ENCODE measurements at places on chromosomes 2 and 18.

DNA sequence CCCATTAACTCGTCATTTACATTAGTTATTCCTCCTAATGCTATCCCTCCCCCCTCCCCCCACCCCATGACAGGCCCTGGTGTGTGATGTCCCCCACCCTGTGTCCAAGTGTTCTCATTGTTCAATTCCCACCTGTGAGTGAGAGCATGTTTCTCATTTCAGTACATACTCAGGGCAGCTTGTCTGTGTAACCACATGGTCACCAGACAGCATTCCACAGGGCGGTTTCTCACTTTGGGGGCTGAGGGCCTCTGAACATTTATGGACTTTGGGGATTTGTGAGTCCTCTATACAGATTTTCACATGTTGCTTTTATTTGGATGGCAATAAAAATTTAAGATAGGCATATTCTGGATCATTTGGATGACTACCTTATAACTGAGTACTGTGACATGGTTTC lies 84.0 kb downstream of the LYPD6B start:
- DNase-seq, result no peak

DNA sequence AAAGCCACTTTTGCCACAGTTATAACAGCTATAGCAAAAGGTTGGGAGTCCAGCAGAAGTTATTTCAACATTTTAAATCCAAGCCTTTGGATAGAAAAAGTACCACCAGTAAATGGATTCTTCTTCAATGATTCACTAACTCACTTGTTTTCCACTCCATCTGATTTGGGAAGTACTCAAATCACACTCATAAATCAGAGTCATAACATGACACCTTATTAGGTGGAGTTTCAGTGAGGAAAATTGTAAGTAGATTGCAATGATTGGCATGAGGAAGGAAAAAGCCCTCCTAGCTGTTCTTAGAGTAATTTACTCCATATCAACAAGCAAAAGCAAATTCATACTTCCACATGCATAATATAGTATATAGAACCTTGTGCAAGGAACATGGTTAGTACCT lies 132.9 kb downstream of the NR4A2 start:
- DNase-seq, result no peak

DNA sequence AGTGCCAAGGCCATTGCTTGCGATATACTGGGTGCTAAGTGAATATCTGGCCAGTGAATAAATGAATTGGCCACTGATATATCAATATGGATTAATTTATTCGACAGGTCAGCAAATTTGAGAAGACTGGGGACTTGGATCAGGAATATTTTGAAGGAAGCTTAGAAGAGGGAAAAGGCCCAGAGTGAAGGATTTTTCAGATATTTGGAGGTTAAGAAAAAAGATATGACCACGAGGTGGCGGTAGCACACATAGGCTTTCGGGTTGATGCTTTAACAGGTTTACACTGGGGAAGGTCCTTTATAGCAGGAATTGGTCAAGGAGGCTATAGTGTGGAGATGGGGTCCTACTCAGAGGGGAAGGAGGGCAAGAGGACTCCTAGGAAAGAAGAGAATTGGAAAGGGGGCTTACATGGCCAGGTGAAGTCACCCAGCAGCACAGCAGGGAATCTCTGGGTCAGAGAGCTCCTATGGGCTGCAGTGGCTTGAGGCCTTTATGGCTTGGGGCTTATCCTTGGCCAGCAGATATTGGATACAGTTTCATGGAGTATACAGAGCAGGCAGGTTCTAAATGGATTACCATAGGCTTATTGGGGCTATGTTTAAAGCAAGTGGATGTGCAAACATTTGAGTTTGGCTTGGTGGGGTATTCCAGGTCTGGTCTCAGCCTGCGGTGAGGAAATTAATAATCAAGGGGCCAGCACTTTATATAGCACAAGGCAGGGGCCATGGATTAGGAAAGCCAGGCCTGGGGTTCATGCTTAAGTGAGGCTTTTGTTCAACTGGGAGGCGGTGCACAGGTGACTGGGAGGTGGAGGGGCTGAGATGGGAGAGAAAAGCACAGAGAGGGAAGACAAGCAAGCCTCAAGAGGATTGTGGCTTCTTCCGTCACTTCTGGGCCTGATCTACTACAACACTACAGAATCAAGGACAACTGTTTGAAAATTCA lies 9.7 kb downstream of the IL1RN start:
- no peak for DNase-seq

GRCh38 chr2:235043762-235044500 lies 92.1 kb downstream of the SH3BP4 start:
- no peak for DNase-seq

DNA sequence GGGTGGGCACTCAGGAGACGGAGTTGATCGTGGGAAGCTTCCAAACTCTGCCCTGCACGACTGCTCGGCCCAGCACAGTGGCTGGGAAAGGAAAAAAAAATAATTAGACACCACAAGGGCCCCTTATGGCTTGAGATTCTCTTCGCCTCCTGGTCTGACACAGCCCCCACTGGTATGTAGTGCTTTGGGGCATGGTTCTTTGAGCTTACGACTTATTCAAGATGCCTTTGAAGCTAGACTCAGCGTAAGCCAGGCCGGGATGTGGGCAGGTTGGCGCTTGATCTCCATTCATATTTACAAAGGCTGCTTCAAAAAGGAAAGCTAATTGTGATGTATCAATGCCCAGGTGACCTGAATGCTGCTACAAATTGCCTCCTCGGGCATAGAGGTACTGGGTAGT lies 50.5 kb downstream of the CXCR4 start:
- DNase-seq, result no peak

GRCh38 chr2:106624787-106625380 lies 137.7 kb downstream of the CD8B2 start:
- DNase-seq, result no peak

GRCh38 chr2:13543550-13543949 lies 826.8 kb downstream of the TRIB2 start:
- DNase-seq, result no peak

- DNase-seq, result no peak
These were observed 68.3 kb upstream of the ST6GAL2 start for GRCh38 chr2:106954304-106954703.

- DNase-seq, result no peak
These were observed 103.2 kb downstream of the SLC8A1 start for GRCh38 chr2:40348665-40349064.

DNA sequence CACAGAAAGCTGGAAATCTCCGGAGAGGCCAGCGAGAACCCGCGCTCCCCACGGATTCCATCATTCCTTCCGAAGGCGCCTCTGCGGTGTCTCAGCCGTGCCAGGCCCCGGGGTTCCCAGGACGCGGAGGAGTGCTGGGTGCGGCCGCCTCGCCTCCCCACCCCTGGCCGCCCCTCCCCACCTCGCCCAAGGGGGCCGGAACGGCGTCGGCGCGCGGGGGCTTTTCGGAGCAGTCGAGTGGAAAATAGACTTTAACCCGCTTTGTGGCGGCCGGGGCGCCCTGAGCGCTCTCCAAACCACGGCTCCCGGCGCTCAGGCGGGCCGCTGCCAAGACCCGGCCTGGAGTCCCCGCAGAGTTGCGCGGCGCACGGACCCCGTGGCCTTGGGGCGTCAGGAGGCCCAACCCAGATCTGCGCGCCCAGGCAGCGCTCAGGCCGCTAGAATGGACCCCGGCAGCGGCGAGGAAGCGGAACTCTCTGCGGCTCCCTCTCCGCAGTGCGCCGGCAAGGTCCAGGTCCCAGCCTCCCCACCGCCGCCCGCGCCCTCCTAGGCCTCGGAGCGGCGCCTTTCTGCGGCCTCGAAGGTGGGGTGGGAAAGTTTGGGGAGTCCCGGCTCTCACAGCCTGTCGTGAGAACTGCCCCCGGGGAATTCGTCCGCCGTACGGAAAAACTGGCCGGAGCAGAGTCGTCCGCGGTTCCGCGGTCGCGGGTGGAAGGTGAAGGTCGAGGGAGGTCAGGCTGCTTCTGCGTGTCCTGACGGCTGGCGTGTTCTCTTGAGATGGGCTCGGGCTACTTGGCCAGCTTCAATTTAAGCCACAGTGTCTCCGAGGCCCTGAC lies 1.2 kb upstream of the EMX1 start:
- DNase-seq, result no peak

GRCh38 chr2:11437602-11438001 lies 28.4 kb downstream of the E2F6 start:
- no peak for DNase-seq

- no peak for DNase-seq
These were observed 3.7 kb downstream of the ZFP36L2 start for GRCh38 chr2:43222475-43223309.

- no peak for DNase-seq
These were observed 531.9 kb downstream of the XIRP2 start for GRCh38 chr2:167420211-167420610.

- no peak for DNase-seq
These were observed 2.1 kb downstream of the SERPINB2 start for GRCh38 chr18:63889626-63890025.

GRCh38 chr2:218063486-218063885 lies 5.6 kb upstream of the RUFY4 start:
- DNase-seq, result no peak

GRCh38 chr2:1539973-1540372 lies 126.7 kb downstream of the TPO start:
- no peak for DNase-seq

DNA sequence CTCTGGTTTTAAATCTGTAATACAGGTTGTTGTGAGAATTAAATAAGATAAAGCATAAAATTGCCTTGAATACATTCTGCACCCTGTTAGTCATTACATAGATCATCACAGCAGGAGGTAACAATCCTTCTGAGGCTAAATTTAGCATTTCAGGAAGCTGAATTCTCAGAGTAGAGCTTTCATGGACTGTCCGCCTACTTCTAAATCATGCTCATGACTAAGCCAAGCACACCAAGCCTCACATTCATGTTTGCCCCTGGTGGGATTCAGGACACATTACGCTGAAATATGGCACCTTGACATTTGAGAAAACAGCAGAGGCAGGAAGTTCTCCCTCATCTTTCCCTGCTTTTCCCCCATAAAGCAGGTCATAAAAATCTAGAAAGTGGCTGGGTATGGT lies 16.6 kb upstream of the PIK3C3 start:
- DNase-seq, result no peak

DNA sequence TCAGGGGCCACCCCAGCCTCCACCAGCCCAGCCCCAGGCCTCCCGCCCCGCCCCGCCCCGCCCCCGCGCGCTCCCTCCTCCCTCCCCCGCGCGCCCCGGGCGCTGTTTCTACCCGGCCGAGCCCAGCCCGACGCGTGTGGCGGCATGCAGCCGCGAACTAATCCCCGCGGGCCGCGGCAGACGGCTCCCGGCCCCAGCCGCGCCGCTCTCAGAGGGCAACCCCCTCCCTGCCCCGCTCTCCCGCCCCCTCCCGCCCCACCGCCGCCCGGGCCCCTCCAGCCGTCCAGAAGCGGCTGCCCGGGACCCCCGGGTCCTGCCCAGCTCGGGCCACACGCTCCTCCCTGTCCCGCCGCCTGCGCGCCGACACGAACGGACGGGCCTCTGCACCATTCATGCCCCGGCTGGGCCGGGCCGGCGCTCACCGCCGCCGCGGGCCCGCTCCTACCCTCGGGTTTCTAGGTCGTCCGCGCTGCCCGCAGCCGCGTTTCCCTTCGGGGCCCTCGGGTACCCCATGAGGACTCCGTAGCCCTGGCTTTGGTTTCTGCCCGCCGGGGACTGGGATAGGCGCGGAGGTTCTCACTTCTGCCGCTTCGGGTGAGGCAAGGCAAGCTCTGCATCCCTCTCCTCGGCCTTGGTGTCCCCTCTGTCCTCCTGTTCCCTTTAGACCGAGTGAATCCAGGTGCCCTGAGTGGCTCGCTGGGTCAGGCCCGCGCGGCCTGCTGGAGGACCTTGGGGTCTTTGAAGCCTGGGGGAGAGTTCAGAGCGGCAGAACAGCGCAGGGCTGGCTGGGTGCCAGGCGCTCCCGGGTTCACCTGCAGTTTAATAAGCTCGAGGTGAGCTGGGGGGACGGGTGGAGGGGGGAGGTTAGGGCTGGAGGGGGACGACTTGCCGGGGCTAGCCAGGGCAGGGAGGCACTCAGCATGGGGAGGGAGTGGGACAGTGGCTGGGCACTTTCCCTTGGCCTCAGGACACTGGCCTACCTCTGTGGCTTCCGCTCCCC lies 3.1 kb downstream of the WNT10A start:
- no peak for DNase-seq

DNA sequence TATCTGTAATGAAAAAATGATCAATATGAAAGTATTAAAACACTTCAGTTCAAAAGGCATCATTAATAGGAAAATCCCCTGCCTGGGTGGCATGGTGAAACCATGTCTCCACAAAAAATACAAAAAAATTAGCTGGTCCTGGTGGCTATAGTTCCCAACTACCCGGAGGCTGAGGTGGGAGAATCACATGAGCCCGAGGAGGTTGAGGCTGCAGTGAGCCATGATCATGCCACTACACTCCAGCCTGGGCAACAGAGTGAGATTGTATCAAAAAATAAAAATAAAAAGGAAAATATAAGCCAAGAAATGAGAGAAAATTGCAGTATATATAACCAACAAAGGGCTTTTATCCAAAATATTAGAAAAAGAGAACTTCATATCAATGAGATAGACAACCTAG lies 71.6 kb upstream of the MYCN start:
- no peak for DNase-seq

- no peak for DNase-seq
These were observed 41.0 kb upstream of the IGFBP5 start for GRCh38 chr2:216736326-216736725.

GRCh38 chr2:226963528-226963927 lies 127.7 kb downstream of the RHBDD1 start:
- no peak for DNase-seq

GRCh38 chr2:219025637-219026585 lies 15.4 kb downstream of the CFAP65 start:
- DNase-seq, result no peak

- no peak for DNase-seq
These were observed 29.1 kb upstream of the ANKRD44 start for GRCh38 chr2:197339496-197340220.

GRCh38 chr2:171244970-171245782 lies 84.5 kb upstream of the TLK1 start:
- DNase-seq, result no peak

DNA sequence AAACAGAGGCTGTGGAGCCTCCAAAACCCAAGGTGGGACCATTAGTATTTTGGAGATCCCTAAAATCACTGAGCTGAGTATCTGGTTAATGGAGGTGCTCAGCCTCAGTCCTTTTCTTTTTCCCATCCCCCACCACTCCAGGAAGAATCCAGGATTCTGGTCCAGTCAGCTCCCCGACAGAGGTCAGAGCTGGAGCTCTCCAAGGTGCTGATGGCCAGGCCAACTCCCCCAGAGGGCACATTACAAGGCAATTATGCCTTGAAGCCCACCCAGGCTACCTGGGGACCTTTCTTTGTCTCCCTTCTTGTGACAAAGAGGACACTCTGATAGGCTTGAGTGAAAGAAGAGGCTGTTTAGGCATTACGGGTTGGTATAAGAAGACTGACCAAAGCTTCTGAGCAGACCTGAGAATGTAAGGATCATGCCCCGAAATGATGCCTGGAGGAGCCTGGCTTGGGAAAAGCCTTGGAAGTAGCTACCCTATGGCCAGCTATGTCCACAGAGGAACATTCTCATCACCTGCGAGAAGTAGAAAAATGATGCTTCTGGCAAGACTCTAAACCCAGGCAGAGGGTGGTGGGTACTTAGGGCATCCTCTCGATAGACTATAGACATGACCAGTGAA lies 102.5 kb upstream of the LDAH start:
- no peak for DNase-seq

DNA sequence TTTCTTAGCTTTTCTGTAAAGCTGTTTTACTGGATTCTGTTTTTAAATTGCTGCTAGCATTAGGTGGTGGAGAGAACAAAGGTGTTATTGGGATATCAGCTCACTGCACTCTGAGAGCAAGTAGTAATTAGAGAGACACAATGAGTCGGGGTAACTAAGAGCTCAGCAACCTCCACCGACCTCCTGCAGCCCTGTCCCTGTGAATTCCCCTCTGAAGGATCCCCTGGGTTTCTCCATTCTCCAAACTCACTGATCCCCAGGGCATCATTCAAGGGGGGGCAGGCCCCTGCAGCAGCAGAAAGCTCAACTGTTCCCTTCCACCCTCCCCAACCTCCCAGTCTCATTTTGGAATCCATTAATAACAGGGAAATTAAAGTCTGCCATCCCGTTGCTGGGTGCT lies 73.0 kb downstream of the MTCL1 start:
- no peak for DNase-seq
